ENCODE measurements at places on chromosomes 12 and 14. TPM values are rescaled to one million over a fixed set of nuclear protein-coding genes. Genes with fewer than 3 reads are reported as not detected.

GRCh38 chr12:6532051-6532926 lies 2.0 kb upstream of the GAPDH start:
- H3K4me3 ChIP-seq = peak overlapping the region; percentile 98
- peak; percentile 97 for DNase-seq
- H3K27me3 ChIP-seq = no peaks in the 10 kb centered on the region
- peaks cover 18% of the 10 kb centered on the region for H3K4me1 ChIP-seq

GRCh38 chr14:99286761-99287160 lies 14.8 kb upstream of the BCL11B start:
- H3K27ac ChIP-seq = no peak overlapping the region
- no peaks in the 10 kb centered on the region for H3K4me1 ChIP-seq
- no peaks in the 10 kb centered on the region for H3K27me3 ChIP-seq
- no peak overlapping the region for H3K4me3 ChIP-seq
- H3K36me3 ChIP-seq = no peaks in the 10 kb centered on the region

DNA sequence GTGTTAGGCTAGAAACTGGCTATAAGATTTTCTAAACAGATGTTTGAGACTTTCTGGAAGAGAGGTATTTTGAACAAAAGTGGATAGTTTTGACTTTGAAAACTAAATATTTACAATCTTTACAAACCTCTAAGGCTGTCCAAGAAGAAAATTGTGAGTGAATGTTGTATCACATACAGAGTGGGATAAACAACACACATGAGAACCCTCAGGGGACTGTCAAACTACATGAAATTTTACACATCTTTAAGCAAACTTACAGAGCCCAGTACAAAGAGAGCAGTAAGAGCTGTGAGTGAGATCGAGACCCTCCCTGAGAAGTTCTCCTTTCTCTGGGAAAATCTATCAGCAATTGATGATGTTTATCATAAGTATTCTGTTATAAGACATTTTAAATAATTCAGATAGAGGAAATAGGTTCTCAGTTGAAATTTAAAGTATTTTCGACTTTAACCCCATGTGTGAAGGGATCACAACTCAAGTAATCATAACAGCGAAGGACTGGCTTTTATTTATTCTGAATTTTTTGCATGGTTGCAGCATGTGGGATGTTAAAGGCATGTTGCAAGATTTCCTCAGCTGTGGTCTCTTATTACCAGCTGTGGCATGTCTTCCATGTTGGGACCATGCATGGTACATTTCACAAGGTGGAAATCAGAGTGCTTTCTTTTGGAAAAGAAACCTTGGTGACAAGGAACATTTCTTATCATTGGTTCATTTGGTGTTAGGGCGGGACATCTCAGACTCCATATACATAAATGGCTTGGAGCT lies 264.0 kb upstream of the PRICKLE1 start:
- no peaks in the 10 kb centered on the region for H3K27me3 ChIP-seq
- H3K4me1 ChIP-seq = no peaks in the 10 kb centered on the region
- DNase-seq = no peak
- H3K4me3 ChIP-seq = no peak overlapping the region
- H3K36me3 ChIP-seq = no peaks in the 10 kb centered on the region

DNA sequence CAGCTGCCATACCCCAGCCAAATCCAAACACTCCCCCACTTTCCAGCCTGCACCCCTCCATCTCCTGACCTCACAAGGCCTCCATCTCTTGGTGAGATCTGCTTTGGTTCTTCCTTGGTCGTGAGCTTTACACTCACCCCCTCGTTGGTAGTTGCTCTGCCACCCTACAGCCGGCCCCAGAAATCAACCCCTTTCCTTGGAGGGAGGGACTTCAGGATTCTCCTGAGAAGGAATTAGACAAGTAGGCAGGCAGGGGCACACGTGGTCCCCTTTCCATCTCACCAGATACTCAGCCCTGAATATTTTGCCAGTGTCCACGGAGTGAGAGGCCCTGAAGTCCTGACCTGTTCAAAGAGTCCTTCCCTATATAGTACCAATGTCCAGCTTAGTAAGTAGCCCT lies 120.0 kb upstream of the PWP1 start:
- no peak for DNase-seq
- no peaks in the 10 kb centered on the region for H3K27me3 ChIP-seq
- no peaks in the 10 kb centered on the region for H3K36me3 ChIP-seq
- no peaks in the 10 kb centered on the region for H3K4me1 ChIP-seq

DNA sequence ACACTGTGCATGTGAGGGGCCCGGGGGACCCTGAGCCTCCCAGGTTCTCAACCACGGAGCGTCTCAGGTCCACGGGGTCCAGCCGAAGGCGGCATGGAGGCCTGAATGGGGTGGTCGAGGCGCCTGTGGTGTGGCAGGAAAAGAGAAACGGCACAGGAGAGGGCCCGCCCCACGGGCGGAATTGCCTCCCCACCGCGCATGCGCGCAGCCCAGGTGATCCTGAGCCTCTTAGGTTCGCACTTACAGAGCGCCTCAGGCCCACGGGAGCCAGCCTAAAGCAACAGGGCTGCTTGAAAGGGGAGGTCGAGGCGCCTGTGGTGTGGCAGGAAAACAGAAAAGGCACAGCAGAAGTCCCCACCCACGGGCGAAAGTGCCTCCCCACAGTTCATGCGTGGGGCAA lies 311.0 kb downstream of the ALG10 start:
- H3K36me3 ChIP-seq = no peaks in the 10 kb centered on the region
- no peak for DNase-seq
- H3K4me3 ChIP-seq = no peak overlapping the region
- H3K4me1 ChIP-seq = no peaks in the 10 kb centered on the region
- H3K27me3 ChIP-seq = no peaks in the 10 kb centered on the region

DNA sequence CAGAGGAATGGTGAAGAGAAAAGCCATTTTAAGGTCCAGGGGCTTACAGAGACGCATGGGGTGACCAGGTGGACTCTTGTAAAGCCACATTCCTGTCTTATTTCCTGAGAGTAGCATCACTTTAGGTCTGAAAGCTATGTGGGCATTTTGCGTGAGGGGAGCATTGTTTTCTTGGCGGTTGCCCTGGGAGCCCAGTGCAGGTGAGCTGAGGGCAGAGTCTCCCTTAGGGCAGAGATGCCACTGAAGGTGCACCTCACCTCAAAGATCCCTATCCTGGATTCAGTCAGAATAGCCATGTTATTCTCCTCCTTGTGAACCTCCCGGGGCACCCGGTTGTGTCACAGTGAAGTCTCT lies 12.4 kb downstream of the GLRX5 start:
- H3K4me1 ChIP-seq = peaks cover 3% of the 10 kb centered on the region
- DNase-seq = no peak
- peaks cover 3% of the 10 kb centered on the region for H3K36me3 ChIP-seq
- no peaks in the 10 kb centered on the region for H3K27me3 ChIP-seq
- no peak overlapping the region for H3K4me3 ChIP-seq

- H3K27ac ChIP-seq = no peak overlapping the region
- H3K4me3 ChIP-seq = no peak overlapping the region
- DNase-seq = peak; percentile 59
- H3K4me1 ChIP-seq = no peaks in the 10 kb centered on the region
These were observed 30.4 kb upstream of the PPP2R5E start for GRCh38 chr14:63573581-63573980.

DNA sequence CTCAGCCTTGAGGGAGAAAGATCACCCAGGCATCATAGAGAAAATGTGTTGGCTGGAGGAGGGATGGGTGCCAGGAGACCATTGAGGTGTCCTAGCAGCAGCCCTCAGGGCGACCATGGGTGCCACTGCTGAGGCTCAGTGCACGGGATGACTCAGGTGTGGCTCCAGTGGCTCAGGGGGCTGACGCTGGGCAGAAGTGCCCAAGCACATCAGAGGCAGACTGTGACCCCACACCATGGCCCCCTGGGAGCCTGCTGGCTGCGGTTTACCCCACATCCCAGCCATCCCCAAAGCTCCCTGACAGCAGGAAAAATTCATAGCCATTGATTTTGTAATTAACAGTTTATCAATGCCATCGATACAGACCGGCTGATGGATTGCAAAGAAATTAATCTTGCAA lies 120.7 kb downstream of the ESRRB start:
- no peaks in the 10 kb centered on the region for H3K36me3 ChIP-seq
- no peak overlapping the region for H3K4me3 ChIP-seq
- no peaks in the 10 kb centered on the region for H3K27me3 ChIP-seq
- DNase-seq = no peak
- no peak overlapping the region for H3K27ac ChIP-seq
- no peaks in the 10 kb centered on the region for H3K4me1 ChIP-seq

DNA sequence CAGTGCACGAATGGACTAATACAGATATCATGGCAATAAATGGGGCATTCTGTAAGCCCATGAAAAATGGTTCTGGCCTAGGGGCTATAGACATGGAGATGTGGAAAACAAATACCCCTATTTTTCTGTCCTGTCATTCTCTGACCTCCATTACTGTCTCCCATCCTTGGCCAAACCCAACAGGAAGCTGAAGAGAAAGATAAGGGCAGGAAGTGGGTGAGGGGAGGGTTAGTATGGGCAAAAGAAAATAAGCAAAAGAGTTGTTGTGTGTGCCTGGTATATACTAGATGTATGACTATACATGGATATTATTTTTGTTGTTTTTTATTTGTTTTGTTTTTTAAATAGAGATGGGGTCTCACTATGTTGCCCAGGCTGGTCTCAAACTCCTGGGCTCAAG lies 339.3 kb downstream of the PCNX1 start:
- no peak for DNase-seq
- H3K36me3 ChIP-seq = no peaks in the 10 kb centered on the region
- no peak overlapping the region for H3K4me3 ChIP-seq
- H3K27me3 ChIP-seq = no peaks in the 10 kb centered on the region

DNA sequence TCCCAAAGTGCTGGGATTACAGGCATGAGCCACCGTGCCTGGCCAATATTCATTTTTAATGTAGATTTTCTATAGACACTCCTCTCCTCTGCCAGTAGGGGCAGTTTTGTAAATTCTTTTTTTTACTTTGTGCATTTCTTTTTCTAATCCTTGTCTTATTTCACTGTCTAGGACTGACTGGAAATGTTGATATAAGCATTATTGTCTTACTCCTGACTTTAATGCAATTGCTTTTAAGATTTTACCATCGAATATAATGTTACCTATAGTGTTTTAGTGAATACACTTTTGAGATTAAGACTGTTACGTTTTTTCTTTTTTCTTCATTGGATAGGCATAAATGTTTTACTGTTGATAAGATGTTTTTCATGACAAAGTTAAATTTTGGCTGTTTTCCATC lies 35.4 kb upstream of the EMP1 start:
- H3K36me3 ChIP-seq = no peaks in the 10 kb centered on the region
- H3K4me3 ChIP-seq = no peak overlapping the region
- no peak overlapping the region for H3K27ac ChIP-seq
- DNase-seq = no peak
- no peaks in the 10 kb centered on the region for H3K27me3 ChIP-seq

- no peak for DNase-seq
- H3K4me1 ChIP-seq = no peaks in the 10 kb centered on the region
- H3K27me3 ChIP-seq = peaks cover 2% of the 10 kb centered on the region
- no peaks in the 10 kb centered on the region for H3K36me3 ChIP-seq
These were observed 10.6 kb downstream of the MYO1H start for GRCh38 chr12:109358154-109358869.

DNA sequence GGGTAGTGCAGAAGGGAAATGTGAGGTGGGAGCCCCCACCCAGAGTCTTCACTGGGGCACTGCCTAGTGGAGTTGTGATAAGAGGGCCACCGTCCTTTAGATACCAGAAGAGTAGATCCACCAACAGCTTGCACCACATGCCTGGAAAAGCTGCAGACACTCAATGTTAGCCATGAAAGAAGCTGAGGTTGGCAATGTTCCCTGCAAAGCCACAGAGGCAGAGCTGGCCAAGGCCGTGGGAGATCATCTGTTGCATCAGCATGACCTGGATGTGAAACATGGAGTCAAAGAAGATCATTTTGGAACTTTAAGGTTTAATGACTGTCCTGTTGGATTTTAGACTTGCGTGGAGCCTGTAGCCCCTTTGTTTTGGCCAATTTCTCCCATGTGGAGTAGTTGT lies 468.4 kb upstream of the FOXG1 start:
- no peaks in the 10 kb centered on the region for H3K36me3 ChIP-seq
- H3K27me3 ChIP-seq = no peaks in the 10 kb centered on the region
- peak; percentile 65 for DNase-seq
- no peak overlapping the region for H3K4me3 ChIP-seq

DNA sequence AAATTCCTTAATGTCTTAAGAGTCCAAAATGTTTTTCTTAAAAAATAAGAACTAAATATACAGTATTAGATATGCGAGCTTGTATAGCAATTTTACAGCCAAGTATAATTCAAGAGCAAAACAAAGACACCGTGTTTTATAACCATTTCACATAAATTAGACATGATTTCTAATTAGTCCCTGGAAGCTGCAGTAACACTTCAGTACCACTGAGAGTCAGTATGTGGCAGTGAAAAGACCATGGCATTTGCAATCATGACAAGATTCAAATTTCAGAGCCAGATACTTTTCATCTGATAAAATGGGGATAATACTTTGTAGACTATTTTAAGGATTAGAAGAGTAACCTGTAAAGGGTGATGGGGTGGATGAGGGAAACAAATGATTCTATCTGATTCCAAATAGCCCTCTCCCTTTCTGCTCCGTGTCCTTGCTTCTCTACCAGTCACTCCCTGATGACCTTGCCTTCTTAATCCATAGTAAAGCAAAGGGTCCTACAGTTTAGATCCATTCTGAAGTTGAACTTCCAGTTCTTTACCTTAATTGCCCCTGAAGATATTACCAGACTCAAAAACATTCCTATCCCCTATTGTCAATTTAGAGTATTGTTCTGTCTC lies 145.4 kb upstream of the ABCD2 start:
- no peak overlapping the region for H3K4me3 ChIP-seq
- no peaks in the 10 kb centered on the region for H3K27me3 ChIP-seq
- H3K36me3 ChIP-seq = no peaks in the 10 kb centered on the region
- peak; percentile 43 for DNase-seq
- H3K27ac ChIP-seq = no peak overlapping the region

GRCh38 chr12:131340616-131341210 lies 370.2 kb upstream of the SFSWAP start:
- no peak for DNase-seq
- H3K27ac ChIP-seq = no peak overlapping the region
- no peaks in the 10 kb centered on the region for H3K27me3 ChIP-seq
- H3K4me1 ChIP-seq = no peaks in the 10 kb centered on the region
- no peak overlapping the region for H3K4me3 ChIP-seq
- no peaks in the 10 kb centered on the region for H3K36me3 ChIP-seq

DNA sequence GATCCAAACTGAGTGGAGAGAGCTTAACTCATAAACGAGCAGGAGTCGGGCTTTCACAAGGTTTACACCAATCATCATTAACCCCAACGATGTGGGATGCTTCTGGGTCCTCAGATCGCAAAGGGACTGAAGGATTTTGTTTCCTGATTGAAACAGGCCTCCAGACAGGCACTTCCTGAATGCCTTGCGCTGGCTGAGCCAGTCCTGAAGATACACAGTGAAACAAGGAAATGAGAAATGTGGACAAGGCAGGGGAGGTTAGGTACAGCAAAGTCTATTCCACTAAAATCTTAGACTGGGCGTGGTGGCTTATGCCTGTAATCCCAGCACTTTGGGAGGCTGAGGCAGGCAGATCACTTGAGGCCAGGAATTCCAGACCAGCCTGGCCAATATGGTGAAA lies 30.7 kb downstream of the RBM19 start:
- no peak overlapping the region for H3K4me3 ChIP-seq
- H3K27me3 ChIP-seq = no peaks in the 10 kb centered on the region
- no peaks in the 10 kb centered on the region for H3K36me3 ChIP-seq
- no peaks in the 10 kb centered on the region for H3K4me1 ChIP-seq
- no peak for DNase-seq
- no peak overlapping the region for H3K27ac ChIP-seq

GRCh38 chr14:36996133-36996856 lies 176.1 kb downstream of the SLC25A21 start:
- H3K4me1 ChIP-seq = no peaks in the 10 kb centered on the region
- H3K27me3 ChIP-seq = no peaks in the 10 kb centered on the region
- H3K36me3 ChIP-seq = no peaks in the 10 kb centered on the region
- peak; percentile 38 for DNase-seq

CARMIL3 gene
- 0.17 TPM for total RNA-seq

CERS5 gene
- 36.7 TPM for total RNA-seq

EGLN3 gene
- 1.8 TPM for total RNA-seq

NEK9 gene
- total RNA-seq = 91.7 TPM

FAM181A gene
- not detected for total RNA-seq

TPPP2 gene
- not detected for total RNA-seq

PDE3A gene
- 0.26 TPM for total RNA-seq

MYF5 gene
- total RNA-seq = not detected
